ENCODE measurements at places on chromosomes 16 and 17.
A peak's percentile ranks its signal among the peaks of the same experiment; 100 is the strongest.

DNA sequence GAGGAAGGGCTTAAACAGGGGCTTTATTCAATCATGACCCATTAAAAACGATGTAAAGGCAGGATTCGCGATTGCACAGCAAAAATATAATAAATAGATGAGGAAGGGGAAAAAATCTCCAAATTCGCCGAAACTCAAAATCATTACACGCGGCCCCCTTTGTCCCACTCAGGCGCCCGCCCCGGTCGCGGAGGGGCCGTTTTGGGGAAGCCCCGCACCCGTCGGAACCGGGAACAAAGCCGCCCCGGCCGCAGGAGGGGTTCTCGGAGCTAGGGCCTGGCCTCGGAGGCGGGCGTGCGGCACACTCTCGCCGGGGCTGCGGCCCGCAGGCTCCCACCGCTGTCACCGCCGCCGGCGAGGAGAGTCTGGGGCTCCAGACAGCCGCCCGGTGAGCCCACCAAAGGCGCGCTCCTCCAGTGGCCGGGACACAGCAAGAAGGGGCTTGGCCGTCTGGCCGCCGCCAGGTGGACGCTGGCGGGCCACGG is 521 bp downstream of the C16orf87 start:
- DNase-seq: peak; percentile 4

DNA sequence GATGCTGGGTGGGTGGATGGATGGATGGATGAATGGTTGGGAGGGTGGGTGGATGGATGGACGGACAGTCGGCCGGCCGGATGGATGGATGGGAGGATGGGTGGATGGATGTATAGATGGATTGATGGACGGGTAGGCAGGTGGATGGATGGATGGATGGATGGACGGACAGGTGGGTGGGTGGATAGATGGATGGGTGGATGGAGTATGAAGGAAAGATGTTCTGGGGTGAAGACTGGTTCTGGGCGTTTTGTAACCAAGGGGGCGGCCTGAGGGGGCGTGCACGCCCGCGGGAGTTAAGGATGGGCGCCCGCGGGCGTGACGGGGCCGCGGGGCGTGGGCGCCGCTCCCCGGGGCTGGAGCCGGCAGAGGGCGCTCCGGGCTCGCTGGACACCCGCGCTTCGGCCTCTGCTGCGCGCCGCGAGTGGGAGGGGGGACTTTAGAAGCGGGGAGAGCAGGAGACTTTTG is at the start of gene NECAB2:
Gene NECAB2 (plus strand): TSS at position 407 of the 468 bp plus-strand sequence. CDS start 405 bp downstream, outside the sequence.
- DNase-seq: no peak

- no peak for DNase-seq
These were observed 206.5 kb upstream of the GOT2 start for GRCh38 chr16:58940609-58941008.

GRCh38 chr17:73133911-73134649 is 30.7 kb upstream of the SSTR2 start:
- DNase-seq: no peak

DNA sequence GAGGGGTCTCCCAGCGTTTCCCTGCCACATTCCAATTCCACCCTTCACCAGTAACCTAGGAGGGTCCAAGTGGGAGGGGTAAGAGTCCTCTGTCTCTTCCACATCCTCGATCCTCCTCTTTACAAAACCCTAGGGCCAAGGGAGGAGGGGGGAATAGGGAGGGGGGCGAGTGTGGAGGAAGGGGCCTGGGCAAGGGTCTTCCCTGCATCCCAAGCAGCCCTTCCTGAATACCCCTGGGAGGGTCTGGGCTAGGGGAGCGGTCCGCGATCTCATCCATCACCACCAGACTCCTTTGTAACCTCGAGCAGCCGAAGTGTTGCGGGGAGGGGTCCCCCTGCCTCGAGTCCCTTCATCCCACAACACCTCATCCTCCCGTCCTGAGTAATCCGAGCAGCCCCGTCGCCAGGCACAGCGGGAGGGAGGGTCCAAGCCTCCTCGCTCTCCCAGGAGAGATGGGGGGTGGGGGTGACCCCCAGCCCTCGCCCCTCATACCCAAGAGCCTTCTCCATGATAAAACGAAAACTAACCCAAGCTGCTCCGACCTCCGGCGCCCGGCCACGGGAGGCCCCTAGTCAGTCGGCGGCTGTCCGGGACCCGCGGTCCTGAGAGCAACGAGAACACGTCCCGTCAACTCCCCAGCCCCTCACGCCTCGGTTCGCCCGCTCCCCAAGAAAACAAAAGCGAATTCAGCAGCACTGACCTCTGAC is 502 bp downstream of the SMPD3 start:
- DNase-seq: no peak

- no peak for DNase-seq
These were observed 19.1 kb upstream of the NETO2 start for GRCh38 chr16:47162670-47163420.

- DNase-seq: peak; percentile 48
These were observed at the start of gene MLYCD for GRCh38 chr16:83898463-83899271. Gene MLYCD, plus strand, starts transcription at chr16:83899115. Its CDS starts 30 bp downstream, at chr16:83899145.

GRCh38 chr17:2445638-2446037 is 44.8 kb upstream of the MNT start:
- no peak for DNase-seq

- DNase-seq: no peak
These were observed 4.2 kb upstream of the CMTM2 start for GRCh38 chr16:66575060-66575459.

DNA sequence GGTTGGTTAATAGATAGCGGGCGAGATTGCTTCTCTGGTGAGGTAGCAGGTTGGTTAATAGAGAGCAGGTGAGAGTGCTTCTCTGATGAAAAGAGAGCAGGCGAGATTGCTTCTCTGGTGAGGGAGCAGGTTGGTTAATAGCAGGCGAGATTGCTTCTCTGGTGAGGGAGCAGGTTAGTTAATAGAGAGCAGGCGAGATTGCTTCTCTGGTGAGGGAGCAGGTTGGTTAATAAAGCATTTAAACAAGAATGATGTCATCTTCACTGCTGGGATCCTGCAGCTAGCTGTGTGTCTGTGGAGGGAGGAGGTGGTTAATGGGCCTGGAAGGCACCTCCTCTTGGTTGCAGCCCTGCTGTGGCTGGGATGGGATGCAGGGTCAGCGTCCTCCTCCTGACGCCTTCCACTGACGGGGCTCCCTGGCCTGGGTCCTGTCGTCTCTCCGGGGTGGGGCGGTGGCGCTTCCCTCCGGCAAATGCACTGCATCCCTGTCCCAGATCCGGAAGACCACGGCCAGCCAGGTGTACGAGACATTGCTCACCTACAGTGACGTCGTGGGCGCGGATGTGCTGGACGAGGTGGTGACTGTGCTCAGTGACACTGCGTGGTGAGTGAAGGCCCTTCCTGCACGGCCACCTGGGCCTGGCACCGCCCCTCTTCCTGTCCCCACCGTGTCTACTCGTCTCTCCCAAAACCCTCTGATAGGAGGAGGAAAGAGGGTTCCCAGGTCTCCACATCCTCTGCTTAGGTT is 99.2 kb upstream of the ZNF750 start:
- no peak for DNase-seq

- no peak for DNase-seq
These were observed 57.5 kb downstream of the CYB5B start for GRCh38 chr16:69481901-69482341.

DNA sequence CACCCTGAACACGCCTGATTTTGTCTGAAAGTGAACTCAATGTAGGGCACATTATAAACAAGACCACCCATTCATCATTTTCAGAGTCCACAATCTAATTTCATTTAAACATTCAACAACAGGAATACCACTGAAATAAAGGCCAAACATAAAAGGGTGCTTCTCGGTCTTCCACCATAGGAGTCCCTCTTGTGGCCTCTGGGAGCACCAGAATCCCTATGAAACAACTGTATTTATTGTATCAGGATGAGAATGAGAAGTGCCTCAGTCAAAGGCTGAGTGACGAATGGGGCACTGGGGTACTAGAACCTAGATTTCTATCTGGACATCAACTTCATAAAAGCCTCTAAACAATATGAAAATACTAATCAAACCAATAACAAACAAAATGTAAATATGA is 40.4 kb downstream of the NXPH3 start:
- no peak for DNase-seq

GRCh38 chr16:85296859-85297660 is 184.8 kb upstream of the CIBAR2 start:
- DNase-seq: no peak

DNA sequence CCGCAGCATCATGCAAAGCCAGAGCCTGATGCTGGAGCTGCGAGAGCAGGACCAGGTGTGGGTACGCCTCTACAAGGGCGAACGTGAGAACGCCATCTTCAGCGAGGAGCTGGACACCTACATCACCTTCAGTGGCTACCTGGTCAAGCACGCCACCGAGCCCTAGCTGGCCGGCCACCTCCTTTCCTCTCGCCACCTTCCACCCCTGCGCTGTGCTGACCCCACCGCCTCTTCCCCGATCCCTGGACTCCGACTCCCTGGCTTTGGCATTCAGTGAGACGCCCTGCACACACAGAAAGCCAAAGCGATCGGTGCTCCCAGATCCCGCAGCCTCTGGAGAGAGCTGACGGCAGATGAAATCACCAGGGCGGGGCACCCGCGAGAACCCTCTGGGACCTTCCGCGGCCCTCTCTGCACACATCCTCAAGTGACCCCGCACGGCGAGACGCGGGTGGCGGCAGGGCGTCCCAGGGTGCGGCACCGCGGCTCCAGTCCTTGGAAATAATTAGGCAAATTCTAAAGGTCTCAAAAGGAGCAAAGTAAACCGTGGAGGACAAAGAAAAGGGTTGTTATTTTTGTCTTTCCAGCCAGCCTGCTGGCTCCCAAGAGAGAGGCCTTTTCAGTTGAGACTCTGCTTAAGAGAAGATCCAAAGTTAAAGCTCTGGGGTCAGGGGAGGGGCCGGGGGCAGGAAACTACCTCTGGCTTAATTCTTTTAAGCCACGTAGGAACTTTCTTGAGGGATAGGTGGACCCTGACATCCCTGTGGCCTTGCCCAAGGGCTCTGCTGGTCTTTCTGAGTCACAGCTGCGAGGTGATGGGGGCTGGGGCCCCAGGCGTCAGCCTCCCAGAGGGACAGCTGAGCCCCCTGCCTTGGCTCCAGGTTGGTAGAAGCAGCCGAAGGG is 24.2 kb downstream of the C1QTNF1 start:
- DNase-seq: no peak

- DNase-seq: no peak
These were observed 50.6 kb downstream of the PLD6 start for GRCh38 chr17:17155568-17155967.

GRCh38 chr16:64711026-64711425 is 410.8 kb downstream of the CDH11 start:
- DNase-seq: no peak

- DNase-seq: no peak
These were observed 53.4 kb upstream of the CBX4 start for GRCh38 chr17:79892457-79893241.

DNA sequence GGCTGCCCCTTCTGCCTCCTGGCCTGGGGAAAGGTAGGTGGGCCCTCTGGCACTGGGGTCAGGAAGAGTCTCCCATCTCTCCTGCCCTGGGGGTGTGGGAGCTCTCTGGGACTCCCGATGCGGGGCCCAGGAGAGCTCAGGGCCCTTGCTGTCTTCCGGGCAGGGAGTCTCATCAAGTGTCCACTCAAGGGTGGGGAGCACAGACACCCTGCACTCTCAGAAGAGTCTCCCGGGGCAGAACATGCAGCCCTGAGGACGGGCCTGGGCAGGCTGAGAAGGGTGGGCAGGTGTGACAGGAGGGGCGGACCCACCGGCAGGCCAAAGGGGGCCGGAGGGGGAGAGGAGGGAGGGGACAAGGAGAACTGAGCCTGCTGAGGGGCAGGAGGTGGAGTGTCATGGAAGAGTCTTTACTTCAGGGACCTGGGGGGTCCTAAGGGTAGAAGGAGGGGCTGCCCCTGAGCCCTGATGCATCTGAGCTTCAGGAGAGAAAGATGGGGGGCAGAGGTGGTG is 8.4 kb upstream of the PKMYT1 start:
- DNase-seq: no peak

DNA sequence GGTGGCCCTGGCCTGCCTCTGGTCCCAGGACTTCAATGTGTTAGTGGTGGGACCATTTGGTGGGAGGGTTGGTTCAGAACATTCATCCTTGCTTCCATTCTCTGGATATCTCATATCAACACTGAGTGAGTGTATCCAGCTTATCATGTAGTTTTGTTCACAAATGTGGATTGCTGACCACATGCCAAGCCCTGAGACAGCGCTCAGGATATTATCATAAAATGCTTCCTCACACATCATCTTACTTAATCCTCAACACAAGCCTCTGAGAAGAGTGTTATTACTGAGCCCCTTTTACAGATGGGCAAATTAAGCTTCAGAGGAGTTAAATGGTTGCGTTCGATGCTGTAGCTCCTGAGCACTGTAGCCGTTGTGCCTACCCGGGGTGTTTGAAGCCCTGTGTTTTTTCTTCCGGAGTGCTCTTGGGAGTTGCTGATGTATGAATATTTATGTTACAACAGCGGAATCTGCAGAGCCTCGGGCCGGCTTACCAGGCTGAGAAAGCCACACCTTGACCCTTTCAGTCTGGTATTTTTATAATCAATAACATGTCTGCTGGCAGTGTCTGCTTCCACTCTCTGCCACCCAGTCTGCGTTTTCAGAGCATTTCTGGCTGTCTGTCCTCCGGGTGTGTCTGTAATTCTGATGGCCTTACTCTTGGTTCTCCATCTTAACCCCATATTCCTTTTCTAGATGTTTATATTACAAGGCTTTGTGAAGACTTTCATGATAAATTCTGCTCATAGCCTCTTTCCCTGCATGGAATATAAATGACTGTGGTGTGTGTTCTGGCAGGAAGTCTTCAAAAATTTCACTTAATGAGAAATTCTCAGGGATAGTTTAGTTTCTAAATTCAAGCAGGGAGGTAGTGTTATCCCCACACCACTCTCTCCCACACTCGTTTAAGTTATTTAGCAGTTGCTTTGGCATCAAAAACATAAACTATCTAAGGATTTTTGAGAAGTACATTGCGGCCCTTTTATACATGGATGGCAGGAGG is 2.9 kb downstream of the GLP2R start:
- no peak for DNase-seq

GRCh38 chr16:47197536-47198179 is 53.9 kb upstream of the NETO2 start:
- no peak for DNase-seq

- no peak for DNase-seq
These were observed 7.8 kb upstream of the EFTUD2 start for GRCh38 chr17:44906763-44907728.

DNA sequence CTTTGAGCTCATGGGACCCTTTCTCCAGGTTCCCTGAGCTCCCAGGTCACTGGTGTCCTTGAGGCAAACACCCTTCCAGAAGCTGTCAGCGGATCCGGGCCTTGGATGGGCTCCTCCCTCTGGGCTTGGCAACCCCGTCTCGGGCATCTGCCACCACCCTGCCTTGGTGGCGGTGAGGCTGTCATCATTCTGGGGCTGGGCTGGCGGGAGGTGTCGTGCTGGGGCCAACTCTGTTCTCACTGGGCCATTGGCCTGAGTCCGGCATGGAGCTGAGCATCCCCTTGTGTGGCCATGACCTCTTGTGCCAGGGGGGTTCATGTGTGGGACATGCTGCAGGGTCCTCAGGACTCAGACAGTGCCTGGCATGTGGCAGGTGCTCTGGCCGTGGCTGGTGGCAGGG is 197.6 kb downstream of the LAT start:
- no peak for DNase-seq

- DNase-seq: no peak
These were observed 41.1 kb downstream of the KIAA0753 start for GRCh38 chr17:6599364-6599763.

- DNase-seq: peak; percentile 20
These were observed 30.7 kb downstream of the YPEL2 start for GRCh38 chr17:59361916-59362810.

Data from stimulated activated CD8-positive, alpha-beta memory T cell treated with anti-CD3 and anti-CD28 coated beads, Interleukin-4, amount 100 ng/mL, for 1 hour (primary cell).